Tongue (tissue), 3 donors: ENCODE measurements at places on chromosomes 3 and 15.

DNA sequence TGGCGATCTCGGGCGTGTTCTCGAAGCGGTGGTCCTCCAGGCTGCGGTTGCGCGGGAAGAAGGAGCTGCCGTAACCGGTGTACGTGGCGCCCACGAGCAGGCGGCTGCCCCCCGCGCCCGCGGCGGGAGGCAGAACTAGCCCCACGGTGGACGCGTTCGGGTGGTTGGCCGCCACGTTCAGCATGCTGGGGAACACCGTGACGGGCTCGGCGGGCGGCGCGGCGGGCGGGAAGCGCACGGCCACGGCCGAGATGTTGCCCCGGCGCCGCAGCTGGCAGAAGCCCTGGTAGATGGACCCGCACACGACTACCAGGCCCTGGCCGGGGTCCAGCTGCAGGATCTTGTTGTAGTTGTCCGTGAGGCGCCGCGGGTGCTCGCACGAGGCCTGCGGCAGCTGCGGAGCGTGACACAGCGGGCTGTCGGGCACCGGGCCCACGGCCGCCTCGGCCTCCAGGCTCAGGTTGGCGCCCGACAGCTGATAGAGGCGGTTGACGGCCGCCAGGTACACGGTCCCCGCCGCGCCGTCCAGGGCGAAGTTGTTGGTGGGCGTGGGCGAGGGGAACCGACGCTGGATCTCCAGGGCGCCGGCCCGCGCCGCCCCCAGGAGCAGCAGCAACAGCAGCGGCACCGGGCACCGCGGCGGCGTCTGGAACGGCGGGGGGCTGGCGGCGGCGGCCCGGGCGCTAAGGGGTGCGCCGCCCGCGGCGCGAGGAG is 397 bp downstream of the PLXND1 start:
- peak; percentile 55 for DNase-seq

DNA sequence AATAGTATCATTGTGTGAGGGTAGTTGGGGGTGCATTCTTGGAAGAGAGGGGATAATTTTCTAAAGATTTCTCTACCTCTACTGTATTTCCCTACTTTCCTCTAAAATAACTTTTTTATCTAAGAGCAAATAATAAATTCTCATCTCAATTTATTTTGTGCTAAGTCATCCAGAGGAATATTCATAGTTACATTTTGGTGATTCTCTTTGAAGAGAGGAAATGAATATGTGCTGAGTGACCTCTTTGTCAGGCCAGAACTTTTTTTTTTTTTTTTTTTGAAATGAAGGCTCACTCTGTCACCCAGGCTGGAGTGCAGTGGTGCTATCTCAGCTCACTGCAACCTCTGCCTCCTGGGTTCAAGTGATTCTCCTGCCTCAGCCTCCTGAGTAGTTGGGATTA is 15.1 kb upstream of the CCDC80 start:
- no peak for DNase-seq

GRCh38 chr3:78580681-78581080 is 1187.1 kb downstream of the ROBO1 start:
- peak; percentile 20 for DNase-seq

GRCh38 chr3:46913644-46914043 is 36.1 kb downstream of the PTH1R start:
- DNase-seq, result peak; percentile 72

- DNase-seq, result no peak
These were observed 123.3 kb upstream of the BFSP2 start for GRCh38 chr3:133276594-133276993.

DNA sequence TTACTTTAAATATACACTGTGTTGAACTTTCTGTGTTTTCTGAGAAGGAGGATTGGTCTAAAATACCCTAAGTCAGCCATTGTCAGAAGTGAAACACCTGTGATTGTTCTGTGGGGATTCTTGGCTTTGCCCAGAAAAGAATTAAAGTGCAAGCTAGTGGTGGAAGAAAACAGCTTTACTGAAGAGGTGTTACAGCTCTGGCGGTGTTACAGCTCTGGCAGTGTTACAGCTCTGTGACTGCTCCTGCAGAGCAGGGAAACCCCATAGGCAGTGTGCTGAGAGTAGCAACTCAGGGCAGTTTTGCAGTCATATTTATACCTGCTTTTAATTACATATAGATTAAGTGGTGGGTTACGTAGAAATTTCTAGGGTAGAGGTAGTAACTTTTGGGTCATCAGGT is 66.6 kb downstream of the C3orf20 start:
- DNase-seq, result no peak

DNA sequence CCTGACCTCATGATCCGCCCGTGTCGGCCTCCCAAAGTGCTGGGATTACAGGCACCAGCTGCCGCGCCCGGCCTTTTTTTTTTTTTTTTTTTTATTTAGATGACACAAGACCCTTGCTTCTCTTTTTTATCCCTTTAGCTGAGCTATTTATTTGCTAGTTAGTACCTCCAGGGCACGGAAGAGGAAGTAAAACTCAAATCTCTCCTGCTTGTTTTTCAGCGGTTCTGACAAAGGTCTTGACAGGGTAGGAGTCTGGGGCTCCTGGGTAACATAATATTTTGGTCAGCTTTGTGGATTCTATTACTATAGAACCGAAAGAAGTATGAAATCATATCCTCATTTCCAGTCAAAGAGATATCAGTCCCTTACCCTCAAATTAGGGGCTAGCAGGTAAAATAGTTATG is 44.0 kb upstream of the ETV5 start:
- DNase-seq, result no peak

- DNase-seq, result no peak
These were observed 17.5 kb upstream of the ZBTB20 start for GRCh38 chr3:115164374-115165221.

GRCh38 chr15:58490086-58490887 is 58.5 kb downstream of the LIPC start:
- DNase-seq, result no peak

DNA sequence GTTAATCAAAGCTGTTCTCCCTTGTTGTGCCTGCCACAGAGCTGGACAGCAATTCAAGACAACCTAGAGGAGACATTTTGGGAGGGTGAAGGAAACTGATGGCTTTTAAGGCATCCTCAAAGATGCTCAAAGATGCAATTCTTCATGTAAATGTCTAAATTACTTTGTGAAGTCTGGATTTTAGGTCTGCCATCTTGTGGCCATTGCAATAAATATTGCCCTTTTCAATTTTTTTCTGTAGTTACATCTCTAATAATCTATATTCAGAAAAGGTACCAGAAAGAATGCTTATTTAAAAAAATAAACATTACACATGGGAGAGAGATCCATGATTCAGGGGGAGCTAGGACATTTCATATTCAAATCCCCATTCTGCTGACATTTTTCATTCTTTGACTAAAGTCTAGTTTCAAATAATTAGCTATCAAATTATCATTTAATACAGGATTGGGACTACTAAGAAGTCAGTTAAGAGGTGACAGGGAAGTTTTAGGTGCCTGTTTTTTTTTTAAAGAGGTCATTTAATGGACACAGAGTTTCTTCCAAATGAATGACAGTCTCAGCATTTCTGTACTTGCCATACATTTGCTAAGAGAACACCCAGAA is 259.8 kb upstream of the WNT5A start:
- peak; percentile 53 for DNase-seq

DNA sequence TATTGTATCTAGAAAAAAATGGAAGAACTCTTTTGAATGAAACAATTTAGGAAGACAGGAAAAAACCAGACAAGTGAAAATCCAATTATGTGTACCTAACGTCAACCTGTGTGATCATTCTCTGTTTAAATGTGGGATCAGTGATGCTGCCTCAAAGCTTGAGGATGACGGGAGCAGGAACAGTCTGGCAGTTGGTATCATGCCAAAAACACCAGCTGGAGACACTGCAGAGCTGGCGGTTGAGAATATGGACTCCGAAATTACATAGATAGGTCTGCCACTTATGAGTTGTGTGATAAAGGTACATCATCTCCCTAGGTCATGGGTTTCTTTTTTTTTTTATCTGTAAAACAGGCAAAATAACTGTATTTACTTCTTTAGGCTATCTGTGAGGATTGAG is 480.5 kb downstream of the CNTN4 start:
- peak; percentile 44 for DNase-seq

- DNase-seq, result no peak
These were observed 144.1 kb downstream of the ALDH1A2 start for GRCh38 chr15:57921371-57921770.

GRCh38 chr3:195895078-195895860 is 13.1 kb downstream of the TNK2 start:
- DNase-seq, result peak; percentile 65

DNA sequence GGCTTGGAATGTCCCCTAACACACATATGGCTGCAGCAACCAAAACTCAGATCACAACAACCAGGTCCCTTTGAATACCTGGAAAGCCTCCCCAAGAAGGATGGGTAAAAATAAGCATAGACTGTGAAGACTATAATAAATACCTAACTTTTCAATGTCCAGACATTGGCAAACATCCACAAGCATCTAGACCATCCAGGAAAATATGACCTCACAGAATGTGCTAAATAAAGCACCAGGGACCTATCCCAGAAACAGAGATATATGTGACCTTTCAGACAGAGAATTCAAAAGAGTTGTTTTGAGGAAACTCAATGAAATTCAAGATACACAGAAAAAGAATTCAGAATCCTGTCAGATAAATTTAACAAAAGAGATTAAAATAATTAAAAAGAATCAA is 109.2 kb downstream of the NEDD4 start:
- DNase-seq, result peak; percentile 7

DNA sequence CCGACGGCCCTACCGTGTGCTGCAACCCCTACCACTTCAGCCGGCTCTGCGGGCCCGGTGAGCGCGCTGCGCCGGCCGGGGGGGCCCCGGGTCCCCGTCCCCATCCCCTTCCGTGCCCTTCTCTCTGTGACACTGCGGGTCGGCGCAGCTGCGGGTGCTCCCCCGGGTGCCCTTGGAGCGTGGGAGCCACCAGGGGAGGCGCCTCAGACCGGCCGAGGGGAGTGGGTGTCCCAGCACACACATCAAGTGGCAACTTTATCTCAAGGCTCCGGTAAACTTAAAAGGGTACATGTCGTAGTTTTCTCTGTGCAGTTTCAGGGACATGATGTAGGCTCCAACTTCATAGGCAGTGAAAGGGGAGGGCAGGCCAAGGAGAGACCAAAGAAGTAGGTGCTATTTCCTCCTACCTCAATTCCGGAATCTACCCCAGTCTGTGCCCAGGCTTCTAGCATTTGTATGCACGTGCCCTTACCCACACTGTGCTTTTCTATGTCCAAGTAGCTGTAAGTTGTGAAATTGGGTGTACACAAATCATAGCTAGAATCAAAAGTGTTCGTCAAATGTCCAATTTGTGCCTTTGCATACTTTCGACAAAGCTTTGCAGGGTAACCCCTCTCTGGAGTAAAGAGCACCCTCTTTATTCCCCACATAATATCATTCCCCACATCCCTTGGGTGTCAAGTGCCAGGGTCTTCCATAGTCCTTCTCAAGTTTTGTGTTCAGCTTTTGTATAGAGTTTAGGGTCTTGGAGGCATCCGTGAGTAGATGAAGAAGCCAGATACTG is 2.2 kb downstream of the SMAD6 start:
- no peak for DNase-seq

GRCh38 chr3:57731311-57731710 is 24.8 kb upstream of the SLMAP start:
- no peak for DNase-seq

GRCh38 chr3:174949523-174949922 is 90.4 kb downstream of the NAALADL2 start:
- DNase-seq, result peak; percentile 42

DNA sequence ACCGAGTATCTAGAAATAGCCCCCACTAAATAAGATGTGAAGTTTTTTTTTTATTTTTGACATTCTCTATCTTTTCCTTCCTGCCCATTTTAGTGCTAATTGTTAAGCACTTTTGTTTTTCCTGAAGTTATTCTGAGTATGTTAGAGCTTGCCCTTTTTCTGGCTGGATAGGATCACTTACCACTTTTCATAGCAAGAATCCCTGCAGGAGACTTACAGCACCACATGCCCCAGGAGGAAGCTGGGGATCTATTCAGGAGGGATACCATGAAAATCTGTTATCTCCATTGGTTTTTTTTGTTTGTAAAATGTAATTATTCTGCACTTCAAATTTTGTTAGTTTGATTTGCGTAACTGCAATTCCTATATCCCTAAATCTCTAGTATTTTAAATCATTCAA is 968.4 kb downstream of the ZPLD1 start:
- DNase-seq, result no peak

- no peak for DNase-seq
These were observed 101.5 kb downstream of the PTPRG start for GRCh38 chr3:61662861-61663260.

DNA sequence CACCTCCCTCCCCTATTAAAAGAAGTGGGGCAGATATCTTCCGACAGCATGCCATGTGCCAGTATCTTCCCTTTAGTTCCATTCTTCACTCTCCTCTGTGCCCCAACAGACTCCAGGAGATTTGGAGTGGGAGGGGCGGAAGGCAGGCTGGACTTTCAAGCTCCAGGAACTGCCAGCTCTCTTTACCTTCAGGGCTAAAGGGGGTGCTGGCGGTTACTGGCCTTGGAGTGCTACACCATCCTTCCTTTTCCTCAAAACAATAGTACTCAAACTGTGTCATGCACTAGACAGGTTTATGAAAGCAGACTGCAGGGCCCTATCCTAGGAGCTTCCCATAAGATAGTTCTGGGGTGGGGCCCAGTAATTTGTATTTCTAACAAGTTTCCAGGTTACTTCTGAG is 6.0 kb downstream of the LINS1 start:
- DNase-seq, result no peak

- no peak for DNase-seq
These were observed 41.2 kb downstream of the SNRK start for GRCh38 chr3:43327582-43327979.

GRCh38 chr3:43784640-43785011 is 93.9 kb downstream of the ABHD5 start:
- DNase-seq, result no peak

- DNase-seq, result no peak
These were observed 64.9 kb downstream of the CHCHD6 start for GRCh38 chr3:126768903-126769302.

DNA sequence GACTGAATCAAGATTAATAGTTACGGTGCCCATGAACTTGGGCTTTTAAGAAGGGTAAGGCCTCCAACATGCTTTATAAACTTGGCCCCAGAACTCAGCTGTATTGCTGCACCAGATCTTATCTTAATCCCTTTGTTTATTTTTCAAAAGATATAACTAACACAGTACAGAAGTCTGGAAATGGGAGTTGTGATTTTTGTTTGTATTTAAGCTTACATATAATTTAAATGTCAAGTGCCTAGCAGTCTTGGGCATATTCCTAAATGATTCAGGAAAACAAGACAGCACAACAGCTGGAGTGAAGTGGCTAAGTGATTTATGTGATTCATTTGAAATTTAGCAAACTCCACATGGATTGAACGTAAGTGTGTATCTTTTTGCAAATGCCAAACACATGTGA is 56.2 kb downstream of the NBEAL2 start:
- DNase-seq, result peak; percentile 23

- peak; percentile 69 for DNase-seq
These were observed 38.7 kb downstream of the GUCA1C start for GRCh38 chr3:108914774-108915641.
